ENCODE measurements at places on chromosomes 7 and 10. TPM values are rescaled to one million over a fixed set of nuclear protein-coding genes. Genes with fewer than 3 reads are reported as not detected.

GNB2 gene
- 215 TPM for total RNA-seq

EEPD1 gene
- total RNA-seq, result 0.63 TPM

GRCh38 chr10:106636766-106637491 is 527.6 kb downstream of the SORCS1 start:
- no peak for DNase-seq

- DNase-seq, result no peak
Observed at GRCh38 chr10:88106366-88106765, 242.9 kb downstream of the PTEN start.

DNA sequence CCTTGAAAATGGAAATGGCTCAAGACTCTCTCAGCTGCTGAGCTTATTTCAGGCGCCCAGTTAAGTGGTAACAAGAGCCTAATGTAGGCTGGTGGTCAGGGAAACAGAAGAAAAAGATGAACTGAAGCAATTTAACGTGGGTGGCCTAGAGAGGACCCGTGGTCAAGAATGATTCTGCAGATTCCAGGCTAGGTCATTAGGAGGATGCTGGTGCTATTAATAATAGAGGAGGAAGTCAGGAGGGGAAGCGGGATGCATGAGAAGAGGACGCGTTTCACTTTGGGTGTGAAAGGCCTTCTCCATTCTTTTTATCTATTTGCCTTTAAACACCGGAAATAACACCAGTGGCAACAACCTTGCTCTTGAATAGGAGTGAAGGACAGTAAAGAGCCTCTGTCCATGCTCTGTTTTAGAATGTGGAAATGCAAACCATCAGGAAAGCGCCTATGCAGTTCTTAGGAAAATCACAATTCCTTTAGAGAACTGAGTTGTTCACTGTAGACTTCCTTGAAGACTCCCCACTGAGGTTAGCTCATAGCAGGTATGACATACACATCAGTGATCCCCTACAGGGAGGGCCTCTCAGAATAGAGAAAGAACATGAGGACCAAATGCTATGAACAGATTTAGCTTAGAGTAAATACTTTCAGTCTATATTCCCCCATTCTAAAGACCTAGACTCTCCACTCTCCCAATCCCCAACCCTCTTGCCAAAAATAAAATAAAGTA is 8.6 kb downstream of the LIPA start:
- no peak for DNase-seq

DNA sequence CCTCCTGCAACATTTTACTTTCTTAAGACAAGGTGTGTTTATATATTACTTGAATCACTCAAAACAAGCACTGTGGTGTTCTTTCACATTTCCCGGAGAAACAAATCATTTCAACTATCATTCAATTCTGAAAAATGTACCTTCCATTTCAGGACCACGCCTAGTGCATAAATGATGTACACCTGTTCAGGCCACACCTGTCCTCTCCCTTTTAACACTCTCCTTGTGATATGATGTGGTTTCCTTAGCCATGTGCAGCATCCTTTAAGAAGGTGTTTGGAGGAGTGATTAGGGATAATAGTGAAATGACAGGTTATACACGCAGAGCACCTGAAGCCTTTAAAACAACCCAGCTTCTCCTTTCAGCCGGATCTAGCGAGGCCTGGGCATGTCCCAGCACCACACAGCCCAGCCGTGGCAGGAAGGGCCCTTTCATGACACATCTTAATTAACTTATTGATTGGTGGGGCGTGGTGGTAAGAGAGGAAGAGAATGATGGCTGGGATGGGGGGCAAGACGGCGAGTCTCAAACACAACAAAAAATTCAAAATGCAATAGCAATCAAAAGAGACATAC is 26.9 kb downstream of the ABLIM1 start:
- no peak for DNase-seq

DNA sequence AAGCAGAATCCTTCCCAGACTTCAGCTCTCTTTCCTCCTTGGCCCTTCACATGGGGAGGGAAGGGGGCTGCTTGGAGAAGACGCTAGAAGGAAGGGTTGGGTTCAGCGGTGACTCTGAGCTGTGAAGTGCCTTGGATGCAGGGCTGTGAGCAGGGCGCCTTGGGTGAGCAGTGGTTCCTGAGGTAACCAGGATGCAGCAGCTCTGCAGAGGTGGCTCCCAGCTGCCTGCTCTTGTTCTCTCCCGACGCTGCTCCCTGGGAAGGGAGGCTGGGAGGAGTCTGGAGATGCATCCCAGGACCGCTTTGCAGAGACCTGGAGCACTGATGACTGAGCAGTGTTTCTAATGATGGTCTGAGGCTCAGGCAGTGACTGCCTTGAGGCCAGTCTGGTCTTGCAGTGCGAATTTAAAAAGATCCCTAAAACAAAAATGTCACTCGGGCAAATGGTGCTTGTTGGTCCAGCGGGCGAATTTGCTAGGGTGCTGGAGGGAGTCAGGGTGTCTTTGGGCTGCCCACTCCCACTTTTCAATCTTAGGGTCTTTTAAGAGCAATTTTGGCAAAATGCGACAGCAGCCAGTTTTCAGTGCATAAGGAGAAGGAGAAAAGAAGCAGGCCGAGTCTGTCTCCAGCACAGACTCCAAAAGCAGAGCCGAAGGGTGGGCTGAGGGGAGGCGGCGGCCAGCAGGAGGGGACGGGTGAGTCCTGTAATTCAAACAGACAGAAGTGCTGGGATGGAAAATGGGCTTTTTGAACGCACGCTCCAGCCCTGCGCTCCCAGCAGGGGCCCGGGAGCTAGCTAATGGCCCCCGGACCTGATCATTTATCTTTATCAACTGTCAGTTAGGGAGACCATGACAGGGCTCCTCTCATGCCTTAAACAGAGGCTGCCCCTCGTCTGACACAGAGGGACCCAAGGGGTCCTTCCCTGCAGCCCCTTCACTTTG is 191.2 kb upstream of the SHH start:
- DNase-seq, result no peak

GRCh38 chr7:38127216-38128207 is 50.5 kb upstream of the STARD3NL start:
- no peak for DNase-seq

DNA sequence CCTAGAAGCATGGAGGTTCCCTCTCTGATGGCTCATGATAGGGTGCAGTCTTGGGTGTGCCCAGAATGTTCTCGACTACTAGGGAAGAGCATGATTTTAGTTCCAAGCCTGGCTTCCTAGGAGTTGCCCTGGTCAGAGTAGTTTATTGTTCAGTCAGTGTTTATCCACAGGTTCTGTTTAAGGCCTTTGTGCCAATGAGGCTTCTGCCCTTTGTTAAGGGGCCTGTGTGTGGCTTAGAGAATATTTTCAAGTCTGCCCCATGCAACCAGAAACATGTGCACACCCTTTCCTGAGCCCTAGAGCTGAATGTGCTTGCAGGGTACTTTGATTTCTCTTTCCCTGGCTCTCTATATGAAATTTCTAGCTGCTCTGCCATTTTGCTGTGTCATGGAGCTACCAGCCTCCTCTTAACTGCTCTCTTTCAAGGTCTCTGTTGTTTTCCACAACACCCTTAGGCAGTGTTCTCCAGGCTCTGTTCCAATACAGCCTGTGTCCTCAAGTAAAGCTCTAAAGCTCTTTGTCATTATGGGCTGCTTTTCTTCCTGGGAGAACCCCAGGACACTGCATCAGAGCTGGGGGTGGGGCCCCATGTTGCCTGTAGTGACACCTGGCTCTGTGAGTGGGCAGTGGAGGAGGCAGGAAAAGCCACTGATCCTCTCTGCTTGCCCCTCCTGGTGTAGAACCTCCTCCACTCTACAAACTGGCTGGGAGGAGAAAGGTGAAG is 34.1 kb upstream of the TSPAN33 start:
- DNase-seq, result no peak

DNA sequence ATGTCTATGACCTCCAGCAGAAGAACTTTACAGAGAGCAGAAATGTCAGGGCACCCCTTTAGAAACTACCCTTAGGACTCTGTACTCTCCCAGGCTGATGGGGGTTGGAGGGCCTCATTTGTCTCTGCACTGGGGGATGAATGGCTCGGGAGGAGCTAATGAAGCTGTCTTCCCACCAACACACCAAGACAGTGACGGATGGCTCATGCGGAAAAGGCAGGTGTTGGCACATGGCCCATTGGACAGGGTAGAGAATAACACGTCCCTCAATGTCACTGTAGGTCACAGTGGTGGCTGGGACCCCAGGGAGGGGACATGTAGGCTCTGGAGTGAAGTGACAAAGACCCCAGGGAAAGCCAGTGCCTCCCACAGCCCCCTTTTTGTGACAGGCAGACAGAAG is 64.0 kb upstream of the PCBD1 start:
- DNase-seq, result no peak

DNA sequence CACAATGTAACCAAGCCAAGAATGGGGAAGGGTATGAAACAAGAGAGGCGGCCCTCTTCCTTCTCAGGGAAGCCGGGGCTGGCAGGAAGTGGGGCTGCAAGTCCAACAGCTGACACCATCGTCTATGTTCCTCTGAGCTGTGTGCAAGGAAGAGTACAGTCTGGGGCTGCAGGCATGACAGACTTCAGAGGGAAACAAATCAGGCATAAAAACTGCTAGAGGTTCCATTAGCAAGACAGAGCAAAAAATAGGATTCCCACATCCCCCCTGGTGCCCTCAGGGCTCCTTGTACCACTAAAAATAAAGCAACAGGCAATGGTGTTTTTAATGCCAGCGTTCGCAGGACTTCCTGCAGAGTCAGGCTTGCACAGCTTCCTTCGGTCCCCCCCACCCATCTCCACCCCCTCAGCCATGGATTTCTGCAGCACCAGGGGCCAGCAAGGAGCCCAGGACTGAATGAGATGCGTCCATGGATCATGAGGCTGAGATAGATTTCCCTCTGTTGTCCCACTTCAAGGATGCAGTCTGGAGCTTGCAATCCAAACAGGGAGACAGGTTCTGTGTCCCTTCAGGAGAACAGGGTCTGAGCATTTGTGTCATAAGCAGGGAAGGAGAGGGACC is 34.6 kb downstream of the KCNMA1 start:
- no peak for DNase-seq

DNA sequence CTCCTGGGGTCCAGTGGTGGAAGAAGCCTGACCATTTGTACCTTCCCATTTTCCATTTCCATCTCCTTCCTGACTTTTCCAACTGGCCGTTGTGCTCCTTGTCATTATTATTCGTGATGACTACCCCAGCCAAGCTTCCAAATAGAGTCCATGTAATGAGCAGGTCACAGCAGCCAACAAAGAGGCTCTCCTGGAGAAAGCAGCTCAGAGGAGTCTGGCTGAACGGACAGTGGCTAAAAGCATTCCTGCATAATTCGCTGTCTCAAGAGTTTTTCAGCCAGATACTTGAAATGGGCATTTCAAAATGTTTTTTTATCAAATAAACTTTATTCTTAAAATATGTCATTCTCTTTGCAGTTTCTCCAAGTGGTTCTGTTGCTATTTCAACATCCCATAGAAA is 458.6 kb downstream of the INHBA start:
- DNase-seq, result no peak

- DNase-seq, result no peak
Observed at GRCh38 chr10:127012769-127013152, 107.5 kb downstream of the DOCK1 start.

Data from activated T-cell treated with anti-CD3 and anti-CD28 coated beads, Interleukin-2, amount 50 U/mL, for 4 hours (primary cell).